ENCODE measurements at places on chromosomes 5 and 9.

DNA sequence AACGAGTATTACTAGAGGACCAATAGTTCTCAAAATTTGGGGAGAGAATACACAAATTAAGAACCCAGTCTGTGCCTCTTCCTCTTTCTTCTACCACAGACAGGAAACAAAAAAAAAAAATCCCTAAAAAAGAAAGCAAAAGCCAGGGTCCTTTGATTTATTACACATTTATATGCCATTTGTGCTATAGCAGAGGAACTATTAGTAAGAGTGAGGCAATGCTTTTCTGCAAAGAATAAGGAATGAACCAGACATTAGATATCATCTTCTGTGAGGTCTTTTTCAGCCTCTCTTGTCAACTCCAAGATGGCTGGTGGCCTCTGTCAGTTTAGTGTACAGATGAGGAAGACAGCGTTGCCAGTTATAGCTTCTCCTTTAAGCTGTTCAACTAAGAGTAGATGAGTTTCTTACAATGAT is 127.6 kb downstream of the RFX3 start:
- DNase-seq = no peak

- DNase-seq = no peak
Observed at GRCh38 chr5:110917161-110917875, 154.2 kb upstream of the TSLP start.

- no peak for DNase-seq
Observed at GRCh38 chr9:91341258-91341746, 20.4 kb downstream of the AUH start.

DNA sequence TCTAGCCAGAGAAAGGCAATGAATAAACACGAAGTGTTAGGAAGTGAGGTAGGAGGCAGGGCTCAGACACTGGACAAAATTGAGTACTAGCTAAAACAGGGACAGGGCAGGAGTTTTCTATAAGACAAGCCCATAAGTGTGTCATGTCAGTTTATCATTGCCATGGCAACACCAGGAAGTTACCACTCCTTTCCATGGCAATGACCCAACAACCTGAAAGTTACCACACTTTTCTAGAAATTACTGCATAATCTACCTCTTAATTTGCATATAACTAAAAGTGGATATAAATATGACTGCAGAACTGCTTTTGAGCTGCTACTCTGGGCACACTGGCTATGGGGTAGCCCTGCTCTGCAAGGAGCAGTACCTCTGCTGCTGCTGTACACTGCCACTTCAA is 442.5 kb upstream of the COX7C start:
- peak; percentile 44 for DNase-seq

GRCh38 chr9:28127101-28127500 is 553.8 kb upstream of the C9orf72 start:
- peak; percentile 17 for DNase-seq

- no peak for DNase-seq
Observed at GRCh38 chr5:127296321-127296720, 5.7 kb downstream of the MEGF10 start.

Data from NCI-H2029 treated with DMSO at 0.1 percent for 48 hours (cell line).